ENCODE measurements at places on chromosomes 11 and 22.

GRCh38 chr11:117831661-117832415 lies 7.3 kb upstream of the FXYD2 start:
- no peak for DNase-seq

DNA sequence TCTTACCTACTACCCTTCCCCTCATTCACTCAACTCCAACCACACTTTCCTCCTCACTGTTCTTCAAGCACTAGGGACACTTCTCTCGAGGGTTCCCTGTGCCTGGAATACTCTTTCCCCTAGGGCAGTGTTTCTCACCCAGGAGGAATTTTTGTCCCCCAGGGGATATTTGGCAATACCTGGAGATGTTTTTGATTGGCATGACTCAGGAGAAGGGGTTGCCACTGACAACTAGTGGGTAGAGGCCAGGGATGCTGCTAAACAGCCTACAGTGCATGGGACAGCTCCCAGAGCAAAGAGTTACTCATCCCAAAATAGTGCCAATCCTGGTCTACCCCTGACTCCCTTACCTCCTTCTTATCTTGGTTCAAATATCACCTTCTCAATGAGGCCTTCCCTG lies 40.0 kb downstream of the BTG4 start:
- no peak for DNase-seq

DNA sequence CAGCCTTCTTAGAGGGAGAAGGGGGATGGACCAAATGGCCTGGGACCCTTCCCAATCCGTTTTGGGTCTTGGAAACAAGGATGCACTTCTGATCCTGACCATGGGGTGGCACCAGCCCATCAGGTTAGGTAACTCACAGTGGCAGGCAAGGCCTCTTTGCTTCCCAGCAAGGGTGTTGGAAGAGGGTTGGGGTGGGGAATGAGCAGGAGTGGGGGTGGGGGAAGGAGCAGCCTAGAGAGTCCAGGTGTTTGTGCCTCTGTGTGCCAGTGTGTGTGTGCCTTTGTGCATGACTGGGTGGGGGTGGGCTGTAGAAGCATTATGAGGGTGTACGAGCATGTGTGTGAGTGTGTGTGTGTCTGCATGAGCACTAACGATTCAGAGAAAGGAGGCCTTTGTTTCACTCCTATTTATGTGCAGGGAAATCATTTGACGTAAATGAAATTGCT lies 213.1 kb downstream of the INSC start:
- peak; percentile 82 for DNase-seq

GRCh38 chr11:123480290-123480815 lies 50.3 kb downstream of the GRAMD1B start:
- DNase-seq = no peak

GRCh38 chr11:80632691-80633090 lies 1191.9 kb upstream of the TENM4 start:
- no peak for DNase-seq

- DNase-seq = no peak
Observed at GRCh38 chr22:42716221-42716620, 4.4 kb downstream of the A4GALT start.

DNA sequence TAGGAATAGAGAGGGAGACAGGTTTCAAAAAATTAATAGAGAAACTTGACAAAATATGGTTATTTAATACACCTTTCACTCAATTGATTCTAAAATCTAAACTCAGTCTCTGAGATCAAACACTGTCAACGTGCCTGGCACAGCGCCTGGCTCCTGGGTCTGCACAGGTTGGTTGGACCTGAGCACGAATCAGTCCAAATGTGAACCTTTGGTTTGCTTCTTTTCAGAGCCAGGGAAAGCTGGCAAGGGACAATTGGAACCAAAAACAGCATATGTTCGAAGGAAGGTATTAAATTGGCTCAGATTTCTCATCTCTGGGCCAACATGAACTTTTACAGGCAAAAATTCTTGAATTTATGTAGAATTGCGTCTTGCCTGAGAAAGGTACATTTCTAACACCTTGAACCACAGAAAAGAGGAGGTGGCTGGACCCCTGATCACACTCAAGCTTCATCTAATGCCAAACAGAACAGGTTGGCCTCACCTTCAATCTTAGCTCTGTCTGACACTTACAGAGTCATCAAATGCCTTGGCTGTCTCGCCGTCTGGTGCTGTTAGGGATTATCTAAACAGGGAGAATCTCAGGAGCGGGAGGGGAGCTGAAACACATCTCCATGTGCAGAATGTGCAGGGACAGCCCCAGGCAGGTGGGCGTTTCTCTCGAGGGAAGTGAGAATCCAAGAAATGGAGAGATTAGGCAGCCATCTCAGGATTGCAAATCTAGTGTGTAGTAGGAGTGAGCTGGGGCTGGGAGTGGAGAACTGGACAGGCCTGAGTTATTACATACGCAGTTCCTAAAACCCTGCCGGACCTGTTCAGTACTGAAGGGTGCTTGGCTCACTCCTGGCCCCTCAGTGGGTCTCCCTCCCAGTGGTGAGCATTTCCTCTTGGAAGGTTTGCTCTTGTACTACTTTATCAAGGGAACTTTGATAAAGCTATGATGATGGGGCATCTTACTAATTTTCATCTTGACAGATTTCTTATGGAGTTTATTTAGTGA lies 442.2 kb upstream of the B3GAT1 start:
- DNase-seq = peak; percentile 27

DNA sequence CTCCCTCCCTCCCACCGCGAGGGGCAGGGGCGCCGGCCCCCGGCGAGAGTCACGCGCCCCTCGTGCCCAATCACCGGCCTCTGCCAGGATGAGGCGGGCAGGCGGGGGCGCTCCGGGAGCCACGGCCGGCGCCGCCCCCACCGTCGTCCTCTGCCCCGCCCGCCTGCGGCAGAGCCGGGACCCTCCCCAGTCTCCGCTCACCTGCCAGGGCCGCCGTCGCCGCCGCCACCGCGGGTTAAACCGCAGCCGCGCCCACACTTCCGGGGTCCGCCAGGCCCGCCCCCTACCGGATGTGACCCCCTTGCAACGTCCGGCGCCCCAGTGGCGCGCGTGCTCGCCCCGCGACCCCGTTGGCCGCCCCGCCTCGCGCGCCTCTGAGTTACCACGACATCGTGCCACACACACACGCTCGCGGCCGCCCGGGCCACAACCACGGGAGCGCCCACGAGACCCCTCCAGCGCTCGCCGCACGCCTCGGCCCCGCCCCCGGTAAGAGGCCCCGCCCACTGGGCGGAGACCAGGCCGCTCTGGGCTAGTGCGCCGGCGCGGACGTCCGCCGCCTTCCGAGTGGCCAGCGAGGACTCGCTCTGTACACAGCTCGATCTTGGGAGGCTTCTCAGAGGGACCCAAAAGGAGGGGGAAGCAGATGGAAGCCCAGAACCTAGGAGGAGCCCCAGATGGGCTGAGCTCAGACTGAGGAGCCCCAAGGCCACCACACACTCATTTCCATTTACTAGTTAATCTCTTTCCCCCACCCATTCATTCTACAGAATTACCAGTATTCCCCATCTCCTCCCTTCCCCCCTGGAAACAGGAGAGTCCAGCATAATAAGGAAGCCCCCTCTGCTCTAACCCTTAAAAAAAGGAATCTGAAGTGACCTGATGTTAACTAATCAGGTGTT lies at the start of gene VPS37C:
Gene VPS37C, minus strand, starts transcription at position 237 of the 902 bp plus-strand sequence. CDS start 22,597 bp downstream, outside the sequence.
- peak; percentile 88 for DNase-seq

DNA sequence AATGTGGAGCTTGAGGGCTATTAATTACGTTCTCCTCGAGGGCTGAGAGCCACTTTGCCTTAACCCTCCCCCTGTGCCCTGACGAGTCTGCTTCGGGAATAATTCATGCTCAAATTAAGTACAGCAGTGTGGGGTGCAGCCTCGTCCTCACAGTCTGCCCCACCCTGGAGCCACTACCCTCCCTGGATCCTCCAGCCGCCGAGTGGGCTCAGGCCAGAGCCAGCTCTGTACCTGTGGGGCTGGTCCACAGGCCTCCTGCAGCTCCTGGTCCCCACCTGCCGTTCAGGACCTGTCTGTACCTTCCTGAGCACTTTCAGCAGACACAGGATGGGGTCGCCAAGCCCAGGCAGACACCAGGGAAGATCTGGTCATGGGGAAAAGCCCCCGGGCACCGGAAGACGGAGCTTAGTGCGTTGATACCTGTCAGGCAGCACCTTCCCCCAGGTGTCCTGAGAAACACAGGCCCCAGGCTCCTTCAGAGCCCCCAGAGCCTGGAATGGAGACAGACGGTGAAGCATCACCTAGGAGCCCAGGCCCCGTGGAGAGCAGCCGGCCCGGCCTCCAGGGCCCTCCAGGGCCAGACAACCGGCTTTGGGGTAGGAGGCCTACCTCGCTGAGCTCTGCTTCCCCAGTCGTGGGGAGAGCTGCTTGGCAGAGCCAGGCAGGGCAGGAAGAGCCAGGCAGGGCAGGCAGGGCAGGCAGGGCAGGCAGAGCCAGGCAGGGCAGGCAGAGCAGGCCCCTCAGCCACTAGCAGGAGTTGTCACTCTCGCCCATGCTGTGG lies 9.7 kb downstream of the TSPAN32 start:
- no peak for DNase-seq

- peak; percentile 94 for DNase-seq
Observed at GRCh38 chr22:39520226-39521105, at the start of gene ATF4. ATF4 (plus strand) TSS chr22:39520562; CDS start chr22:39521446, 884 bp downstream.

DNA sequence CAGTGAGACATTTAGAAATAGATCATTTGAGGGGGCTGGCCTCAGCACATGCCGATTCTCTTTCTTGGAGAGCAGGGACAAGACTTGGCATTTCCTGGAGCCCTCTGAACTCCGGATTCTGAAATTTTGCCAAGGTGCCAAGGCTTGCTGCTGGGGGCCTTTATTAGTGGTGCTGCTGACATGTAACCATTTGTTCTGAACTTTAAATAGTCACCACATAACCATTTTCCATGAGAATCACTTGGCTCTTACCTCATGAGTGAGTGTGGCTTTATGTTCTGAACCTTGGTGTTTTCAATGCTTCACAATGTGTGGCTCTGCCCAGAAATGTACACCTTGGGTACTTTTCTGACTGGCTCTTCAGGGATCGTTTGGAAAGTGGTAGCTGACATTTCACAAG lies 33.3 kb downstream of the SYT13 start:
- DNase-seq = no peak

- DNase-seq = no peak
Observed at GRCh38 chr11:83862691-83863090, 576.5 kb upstream of the CCDC90B start.

DNA sequence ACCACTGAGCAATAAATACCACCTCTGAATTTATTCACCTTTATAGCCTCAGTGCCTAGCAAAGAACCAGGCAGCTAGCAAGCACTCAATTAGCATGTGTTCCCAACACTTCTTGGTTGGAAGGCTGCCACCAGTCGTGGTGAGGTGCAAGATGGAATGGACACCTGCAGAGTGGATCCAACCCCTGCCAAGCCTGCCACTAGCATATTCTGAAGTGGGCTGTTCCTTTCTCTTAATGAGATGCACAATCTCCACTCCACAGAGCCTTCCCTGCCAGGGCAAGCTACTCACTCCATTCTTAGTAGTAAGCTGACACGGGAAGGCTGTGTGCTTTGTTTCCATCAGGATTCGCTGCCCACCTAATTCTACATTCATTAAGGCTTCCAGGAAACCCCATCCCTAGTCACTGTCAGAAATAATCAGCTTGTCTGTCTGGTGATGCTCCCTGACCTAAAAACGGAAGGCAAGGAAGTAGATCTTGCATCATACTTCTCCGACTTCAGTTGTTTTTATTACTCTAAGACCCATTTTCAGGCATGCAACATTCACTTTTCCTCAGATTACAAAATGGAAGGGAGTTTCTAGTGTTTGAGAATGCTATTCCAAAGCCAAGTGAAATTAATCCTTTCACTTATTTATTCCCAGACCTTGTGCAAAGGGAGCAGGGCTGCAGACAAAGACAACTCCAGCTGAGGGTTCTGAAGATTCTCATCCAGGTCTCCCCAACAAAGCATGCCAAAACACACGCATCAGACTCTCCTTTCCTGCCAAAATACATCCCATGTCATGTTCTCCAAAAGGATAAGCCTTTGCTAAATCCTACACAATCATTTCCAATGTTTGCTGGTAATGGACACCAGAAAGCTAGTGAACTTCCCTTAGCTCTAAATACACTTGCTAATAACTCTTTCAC lies 128.0 kb downstream of the TENM4 start:
- DNase-seq = no peak

GRCh38 chr11:92416971-92417725 lies 192.5 kb downstream of the FAT3 start:
- no peak for DNase-seq

GRCh38 chr11:75930534-75930933 lies 115.5 kb downstream of the UVRAG start:
- no peak for DNase-seq

DNA sequence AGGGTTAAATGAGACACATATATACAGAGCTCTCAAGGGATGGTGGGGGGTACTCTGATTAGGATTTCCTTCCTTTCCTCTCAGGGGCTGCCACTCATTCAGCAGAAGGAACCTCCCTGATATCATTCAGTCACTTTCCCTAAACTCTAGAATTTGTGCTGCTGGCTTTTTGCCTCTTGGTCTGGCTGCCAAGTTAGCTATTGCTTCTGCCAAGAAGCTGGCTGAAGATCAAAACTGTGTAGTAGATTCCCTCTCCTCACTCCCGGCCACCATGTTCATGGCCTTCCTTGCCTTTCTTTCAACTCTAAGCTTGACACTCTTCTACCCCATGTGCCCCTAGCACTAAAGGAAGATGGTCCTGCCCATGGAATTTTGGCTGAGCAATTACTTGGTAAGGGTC lies 18.7 kb downstream of the SLC6A5 start:
- DNase-seq = no peak

DNA sequence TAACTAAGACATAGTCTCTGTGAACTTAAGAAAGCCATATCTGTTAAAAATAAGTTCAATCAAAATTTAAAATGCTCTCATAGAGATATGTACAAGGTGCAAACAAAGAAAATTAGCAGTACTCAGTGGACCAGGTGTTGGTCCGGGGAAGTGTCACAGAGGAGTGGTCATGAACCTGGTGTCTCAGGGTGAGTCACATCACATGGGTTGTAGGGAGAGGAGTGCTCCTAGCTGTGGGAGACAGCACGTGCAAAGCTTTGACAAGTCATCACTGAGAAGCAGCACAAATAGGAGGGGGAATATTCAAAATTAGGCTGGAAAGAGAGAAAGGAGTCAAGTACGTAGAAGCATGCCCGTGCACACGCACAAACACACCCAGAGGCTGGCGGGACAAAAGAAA lies 438.1 kb downstream of the NTM start:
- DNase-seq = no peak

- DNase-seq = no peak
Observed at GRCh38 chr11:34308049-34308912, 49.5 kb downstream of the ABTB2 start.

GRCh38 chr11:7300281-7300680 lies 48.6 kb downstream of the SYT9 start:
- DNase-seq = no peak

DNA sequence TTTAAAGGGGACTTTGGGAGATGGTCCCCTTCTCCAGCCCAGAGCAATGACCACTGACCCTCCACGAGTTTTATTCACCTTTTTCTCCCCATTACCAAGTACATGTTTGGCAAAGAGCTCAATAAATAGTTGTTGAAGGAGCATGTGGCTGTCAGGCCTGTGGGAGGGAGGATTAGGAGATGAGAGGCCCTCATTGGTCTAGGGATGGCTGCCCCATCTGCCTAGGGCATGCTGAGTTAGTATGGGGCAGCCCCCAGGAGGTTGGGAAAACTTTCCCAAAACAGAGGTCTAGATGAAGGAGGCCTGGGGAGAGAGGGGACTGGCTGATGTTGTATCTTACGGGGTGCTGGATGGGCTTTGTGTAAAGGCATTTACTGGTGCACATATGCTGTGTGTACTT lies 10.6 kb downstream of the MAFF start:
- DNase-seq = peak; percentile 33

Measured in NCI-H82 (cell line).